ENCODE measurements at places on chromosomes 4 and X.
A peak's percentile ranks its signal among the peaks of the same experiment; 100 is the strongest.

- DNase-seq: no peak
These were observed 205.1 kb upstream of the CTSO start for GRCh38 chr4:156158747-156159146.

DNA sequence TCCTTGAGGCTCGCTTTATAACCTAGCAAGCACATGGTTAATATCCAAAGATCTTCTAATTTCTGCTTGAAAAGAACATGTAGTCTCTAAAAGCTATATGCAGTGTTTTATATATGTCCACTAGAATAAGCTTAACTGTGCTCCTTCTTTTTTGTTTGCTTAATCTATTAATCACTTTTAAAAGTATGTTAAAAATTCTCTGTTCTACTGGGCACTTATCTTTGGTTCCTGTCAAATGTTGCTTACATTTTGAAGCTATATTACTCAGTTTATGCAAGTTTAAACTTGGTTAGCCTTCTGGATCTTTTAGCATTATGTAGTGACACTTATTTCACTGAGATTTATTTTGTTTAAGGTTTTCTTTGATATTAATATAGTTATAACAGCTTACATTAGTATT, 32.5 kb downstream of the MAOA start:
- no peak for DNase-seq

- DNase-seq: no peak
These were observed 150.9 kb downstream of the ENPP6 start for GRCh38 chr4:184066584-184067300.

- DNase-seq: peak; percentile 10
These were observed 20.2 kb downstream of the TMEM31 start for GRCh38 chrX:103730796-103731493.

DNA sequence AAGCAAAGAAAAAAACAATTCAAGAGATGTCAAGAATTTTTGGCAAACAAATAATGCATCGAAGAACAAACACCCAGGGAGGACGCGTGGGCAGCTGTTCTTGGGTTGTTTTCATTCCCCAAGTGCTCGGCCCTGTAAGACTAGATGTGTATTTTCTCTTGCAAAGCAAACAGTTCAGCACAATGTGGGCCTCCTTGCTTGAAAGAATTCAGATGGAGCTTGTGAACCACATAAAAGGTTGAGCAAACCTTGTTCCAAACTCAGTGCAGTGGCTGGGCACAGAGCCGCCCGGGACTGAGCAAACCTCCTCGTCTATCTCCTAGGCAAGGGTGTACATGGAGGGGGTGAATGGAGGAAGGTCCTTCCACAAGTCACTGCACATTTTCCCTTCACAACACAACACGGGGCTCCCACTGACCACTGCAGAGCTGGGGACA, 82.4 kb downstream of the HTRA3 start:
- no peak for DNase-seq

DNA sequence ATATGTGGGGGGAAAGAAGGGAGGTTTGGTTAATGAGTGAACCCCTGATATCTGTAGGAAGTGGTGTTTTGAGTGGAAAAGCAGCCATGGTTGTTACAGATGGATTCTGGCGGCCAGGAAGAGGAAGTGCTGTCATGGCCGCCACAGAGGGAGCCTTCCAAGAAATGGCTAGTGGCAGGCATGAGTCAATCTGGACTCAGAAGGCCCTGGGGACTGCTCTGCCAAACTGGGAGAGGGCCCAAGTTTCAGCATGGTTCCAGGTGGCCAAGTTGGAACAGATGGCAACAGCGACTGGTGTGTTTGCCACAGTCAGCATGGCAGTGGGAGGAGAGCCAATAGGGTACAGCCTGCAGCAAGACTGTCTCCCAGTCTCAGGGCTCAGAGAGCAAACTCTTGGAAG, 32.5 kb downstream of the ETDB start:
- no peak for DNase-seq

DNA sequence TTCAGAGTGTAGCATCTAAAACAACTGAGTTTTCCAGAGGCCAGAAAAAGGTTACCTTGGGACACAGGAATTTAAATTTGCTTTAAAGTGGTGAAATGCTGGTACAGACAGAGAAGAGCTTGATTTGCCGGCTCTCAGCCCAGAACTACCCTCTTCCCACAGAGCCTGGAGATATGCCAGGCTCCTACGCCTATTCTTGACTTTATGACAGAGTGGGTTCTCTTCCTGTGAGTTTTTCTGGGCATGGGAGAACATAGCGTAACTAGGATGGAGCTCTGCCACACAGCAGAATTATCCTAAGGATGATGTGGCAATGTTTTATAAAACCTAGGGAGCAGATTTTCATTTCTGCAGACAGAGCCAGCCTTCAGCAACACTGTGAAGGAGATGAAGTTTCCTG, 241.8 kb downstream of the GRIA3 start:
- no peak for DNase-seq

DNA sequence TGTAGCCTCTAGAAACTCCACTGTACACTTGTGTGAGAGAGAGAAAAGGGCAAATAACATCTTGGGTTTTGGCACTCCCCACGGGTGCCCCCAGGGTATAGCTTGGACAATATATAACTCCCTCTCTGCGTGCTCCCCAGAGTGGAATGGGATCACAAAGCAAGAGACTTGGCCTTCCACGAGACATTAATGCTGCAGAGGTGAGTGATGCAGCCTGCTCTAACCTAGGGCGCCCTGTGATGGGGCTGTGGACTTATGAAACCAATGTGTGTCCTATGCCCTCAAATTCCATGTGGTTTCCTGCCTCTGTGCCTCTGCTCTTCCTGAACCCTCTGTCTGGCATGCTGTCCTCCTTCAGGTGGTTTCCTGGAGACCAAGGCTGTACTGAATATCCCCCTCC, 22.0 kb upstream of the FAM9C start:
- DNase-seq: no peak
